ENCODE measurements at places on chromosomes 4 and X.

DNA sequence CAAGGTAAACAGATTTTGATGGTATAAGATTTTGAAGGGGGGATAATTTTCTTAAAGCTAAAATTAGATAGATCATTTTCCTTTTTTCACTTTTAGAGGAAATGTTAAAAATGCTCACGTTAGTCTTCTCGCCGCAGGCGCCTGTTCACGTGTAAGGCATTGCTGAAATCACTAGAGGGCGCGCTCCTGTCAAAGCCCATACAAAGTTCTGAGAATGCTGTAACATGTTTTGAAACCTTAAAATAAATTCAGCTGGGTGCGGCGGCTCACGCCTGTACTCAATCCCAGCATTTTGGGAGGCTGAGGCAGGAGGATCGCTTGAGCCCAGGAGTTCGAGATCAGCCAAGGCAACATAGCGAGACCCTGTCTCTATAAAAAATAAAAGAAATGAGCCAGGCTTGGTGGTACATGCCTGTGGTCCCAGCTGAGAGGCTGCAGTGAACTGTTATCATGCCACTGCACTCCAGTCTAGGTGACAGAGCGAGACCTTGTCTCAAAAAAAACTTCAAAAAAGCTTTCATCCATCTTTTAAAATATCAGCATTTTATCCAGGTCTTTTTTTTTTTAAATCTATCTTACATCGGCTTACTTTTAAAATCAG lies 138.0 kb downstream of the RBMX2 start:
- DNase-seq, result no peak

GRCh38 chrX:45400027-45400779 lies 199.5 kb upstream of the DIPK2B start:
- no peak for DNase-seq

- no peak for DNase-seq
These were observed 851.5 kb downstream of the PCDH18 start for GRCh38 chr4:136680761-136681160.

DNA sequence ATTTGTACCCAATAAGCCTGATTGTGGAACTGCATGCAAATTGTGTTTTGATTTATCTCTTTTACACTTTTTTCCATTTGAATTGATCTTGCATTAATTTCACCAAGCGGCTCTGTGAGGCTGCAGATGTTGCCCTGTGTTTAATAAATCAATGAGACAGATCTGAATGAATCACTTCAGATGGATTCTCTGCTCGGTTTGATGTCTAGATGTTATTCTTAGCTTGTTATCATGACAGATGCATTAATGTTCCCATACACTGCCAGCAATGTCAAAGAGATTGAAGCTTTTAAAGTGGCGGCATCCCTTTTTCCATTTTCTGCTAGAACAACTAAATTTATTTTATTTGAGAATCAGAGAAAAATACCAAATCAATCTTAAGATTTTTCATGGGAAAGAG lies 6.3 kb downstream of the DACH2 start:
- DNase-seq, result no peak

DNA sequence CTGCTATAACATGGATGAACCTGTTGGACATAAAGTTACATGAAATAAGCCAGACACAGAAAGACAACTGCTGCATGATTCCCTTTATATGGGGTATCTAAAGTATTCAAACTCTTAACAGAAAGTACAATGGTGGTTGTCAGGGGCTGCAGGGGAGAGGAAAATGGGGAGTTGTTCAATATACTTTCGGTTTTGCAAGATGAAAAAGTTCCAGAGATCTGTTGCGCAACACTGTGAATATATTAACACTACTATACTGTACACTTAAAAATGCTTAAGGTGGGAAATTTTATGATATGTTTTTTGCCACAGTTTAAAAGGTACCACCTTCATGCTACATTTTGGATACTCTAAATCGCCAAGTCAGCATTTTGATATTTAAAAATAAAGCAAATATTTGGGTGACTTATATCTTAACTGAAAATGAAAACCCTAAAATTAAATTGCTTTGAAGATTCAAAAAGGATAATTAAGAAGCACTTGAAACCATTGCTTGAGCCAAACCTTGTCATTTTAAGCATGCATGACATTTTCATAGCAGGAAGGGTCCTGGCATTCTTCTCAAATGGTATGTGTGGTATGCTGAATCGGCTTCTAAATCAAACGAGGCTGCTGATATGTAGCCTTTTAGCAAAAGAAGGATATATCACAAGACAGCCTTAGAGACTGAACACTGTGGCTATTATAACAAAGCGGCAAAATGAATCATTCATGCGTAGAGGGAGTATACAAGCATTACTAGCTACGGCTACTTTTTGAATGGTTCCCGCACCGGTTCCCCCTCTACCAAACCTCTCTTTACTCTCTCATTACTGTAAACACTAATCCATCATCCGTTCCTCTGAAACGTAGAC lies 607.1 kb upstream of the DIPK2B start:
- DNase-seq, result no peak

- DNase-seq, result no peak
These were observed 198.5 kb downstream of the PRDM5 start for GRCh38 chr4:120723986-120724385.

DNA sequence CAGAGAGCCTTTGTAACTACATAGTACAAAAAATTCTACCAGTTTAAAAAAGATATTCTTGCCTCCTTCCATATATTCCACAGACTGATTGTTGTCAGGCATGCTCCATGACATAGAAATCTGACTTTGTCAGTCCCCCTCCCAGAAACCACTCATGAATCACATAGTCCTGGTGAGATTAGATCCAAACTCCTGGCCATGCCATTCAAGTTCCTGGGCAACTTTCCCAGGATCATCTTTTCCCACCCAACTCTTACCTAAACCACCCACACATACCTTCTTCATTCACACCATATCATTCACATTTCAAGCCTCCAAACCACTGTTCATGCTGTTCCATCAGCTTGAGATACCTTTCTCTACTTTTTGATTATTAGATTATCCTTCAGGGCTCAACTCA lies 46.4 kb downstream of the SLC16A2 start:
- no peak for DNase-seq

DNA sequence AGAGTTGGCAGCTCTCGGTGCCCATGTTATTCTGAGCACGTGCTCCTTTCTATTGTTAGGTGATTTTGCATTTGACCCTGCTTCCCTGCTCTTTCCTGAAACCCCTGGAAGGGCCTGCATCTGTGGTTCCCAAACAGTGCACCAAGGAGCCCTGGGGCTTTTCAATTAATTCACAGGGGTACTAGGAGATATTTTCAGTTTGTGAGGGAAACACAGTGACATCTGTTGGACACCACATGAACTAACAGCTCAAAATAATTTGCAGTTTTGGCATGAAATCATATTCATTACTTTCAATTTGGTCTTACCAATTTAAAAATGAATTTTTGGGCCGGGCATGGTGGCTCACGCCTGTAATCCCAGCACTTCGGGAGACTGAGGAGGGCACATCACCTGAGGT lies 156.6 kb downstream of the GATB start:
- DNase-seq, result no peak

GRCh38 chr4:17060230-17060629 lies 161.8 kb upstream of the LDB2 start:
- DNase-seq, result no peak

- DNase-seq, result no peak
These were observed 76.1 kb downstream of the FBXO8 start for GRCh38 chr4:174207367-174207766.

DNA sequence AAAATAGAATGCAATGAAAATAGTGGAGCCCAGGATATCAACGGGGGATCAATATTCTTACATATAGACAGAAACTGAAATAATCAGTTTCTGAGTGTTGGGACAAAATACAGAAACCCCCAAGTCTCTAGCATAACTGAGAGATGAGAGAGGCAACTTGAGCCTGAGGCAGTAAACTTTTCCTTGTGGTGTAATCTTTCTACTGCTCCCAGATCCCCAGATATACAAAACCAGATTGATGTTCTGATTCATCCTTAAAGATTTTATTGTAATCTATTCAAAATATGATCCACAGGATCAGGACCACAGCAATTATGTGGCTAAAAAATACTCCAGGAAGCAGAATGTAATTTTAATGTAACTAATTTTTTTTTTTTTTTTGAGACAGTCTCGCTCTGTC lies 2282.6 kb downstream of the ARAP2 start:
- no peak for DNase-seq

DNA sequence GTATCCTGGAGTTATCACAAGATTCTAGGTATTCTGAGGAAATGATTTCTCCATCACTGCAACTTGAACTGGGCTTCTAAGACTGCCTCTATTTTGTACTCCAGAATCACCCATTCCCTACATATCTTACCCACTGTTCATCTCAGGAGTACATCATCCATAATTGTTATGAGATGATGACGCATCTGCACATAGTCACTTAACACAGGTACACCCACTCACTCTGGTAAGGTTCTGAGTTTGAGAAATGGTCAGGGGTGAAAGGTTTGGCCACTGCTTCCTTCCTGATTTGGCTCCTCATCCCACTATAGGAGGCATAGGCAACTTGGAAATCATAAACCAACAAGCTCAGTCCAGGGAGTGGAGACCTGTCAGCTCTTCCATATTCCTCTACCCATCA lies 143.9 kb downstream of the GLRA2 start:
- no peak for DNase-seq

DNA sequence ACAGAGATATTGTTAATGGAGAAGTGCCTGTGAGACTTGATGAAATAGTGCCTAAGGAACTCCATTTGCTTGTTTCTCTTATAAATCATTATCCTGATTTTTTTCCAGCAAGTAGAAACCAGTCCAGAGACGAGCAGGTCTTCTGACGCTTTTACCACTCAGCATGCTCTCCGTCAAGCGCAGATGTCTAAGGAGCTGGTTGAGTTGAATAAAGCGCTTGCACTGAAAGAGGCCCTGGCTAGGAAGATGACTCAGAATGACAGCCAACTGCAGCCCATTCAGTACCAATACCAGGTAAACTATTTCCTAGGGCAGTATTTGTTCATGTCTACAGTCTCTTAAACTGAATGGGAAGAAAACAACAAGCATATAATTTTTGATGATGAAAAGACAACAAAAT lies 63.6 kb downstream of the KIF4A start:
- no peak for DNase-seq

GRCh38 chr4:40875507-40876150 lies 125.9 kb downstream of the NSUN7 start:
- no peak for DNase-seq

DNA sequence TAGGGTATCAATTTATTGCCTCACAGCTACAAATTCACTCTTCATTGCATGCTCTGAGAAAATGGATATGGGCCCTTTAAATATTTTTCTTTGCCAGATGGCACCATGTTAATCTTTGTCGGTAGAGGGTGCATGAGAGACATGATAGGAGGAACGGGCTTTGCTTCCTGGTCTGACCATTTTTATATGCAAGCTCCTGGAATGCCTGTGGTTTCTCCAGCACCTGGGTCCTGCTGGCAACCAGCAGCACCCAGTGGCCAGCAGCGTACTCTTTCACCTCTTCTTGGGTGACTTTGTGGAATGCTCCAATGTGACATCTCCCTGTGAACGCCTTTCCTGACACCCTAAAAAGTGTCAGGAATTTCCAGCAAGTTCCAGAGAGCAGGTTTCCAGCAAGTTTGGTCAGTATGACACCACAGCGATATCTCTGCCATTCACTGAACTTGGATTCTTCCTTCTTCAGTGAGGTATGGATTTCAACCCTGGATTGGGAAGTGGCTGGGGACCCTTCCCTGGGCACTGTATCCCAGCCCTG lies 140.3 kb upstream of the PGRMC2 start:
- DNase-seq, result no peak

DNA sequence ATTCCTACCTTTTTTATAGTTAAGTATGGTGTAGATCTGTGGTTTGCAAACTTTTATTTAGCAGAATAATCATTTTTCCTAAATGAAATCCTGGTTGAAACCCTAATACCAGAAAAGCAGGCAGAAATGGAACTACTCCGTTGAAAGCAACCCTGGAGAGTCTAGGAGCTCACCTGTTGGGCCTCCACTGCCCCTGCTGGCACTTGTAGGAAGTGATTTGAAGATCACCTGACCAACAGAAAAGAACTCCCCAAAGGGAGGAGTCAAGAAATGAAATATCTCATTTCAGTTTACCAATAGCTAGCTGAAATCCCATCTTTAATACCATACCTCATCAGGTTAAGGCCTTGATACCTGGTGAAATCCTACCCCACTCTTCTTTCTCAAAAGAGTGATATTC lies 277.1 kb downstream of the KLHL13 start:
- no peak for DNase-seq

DNA sequence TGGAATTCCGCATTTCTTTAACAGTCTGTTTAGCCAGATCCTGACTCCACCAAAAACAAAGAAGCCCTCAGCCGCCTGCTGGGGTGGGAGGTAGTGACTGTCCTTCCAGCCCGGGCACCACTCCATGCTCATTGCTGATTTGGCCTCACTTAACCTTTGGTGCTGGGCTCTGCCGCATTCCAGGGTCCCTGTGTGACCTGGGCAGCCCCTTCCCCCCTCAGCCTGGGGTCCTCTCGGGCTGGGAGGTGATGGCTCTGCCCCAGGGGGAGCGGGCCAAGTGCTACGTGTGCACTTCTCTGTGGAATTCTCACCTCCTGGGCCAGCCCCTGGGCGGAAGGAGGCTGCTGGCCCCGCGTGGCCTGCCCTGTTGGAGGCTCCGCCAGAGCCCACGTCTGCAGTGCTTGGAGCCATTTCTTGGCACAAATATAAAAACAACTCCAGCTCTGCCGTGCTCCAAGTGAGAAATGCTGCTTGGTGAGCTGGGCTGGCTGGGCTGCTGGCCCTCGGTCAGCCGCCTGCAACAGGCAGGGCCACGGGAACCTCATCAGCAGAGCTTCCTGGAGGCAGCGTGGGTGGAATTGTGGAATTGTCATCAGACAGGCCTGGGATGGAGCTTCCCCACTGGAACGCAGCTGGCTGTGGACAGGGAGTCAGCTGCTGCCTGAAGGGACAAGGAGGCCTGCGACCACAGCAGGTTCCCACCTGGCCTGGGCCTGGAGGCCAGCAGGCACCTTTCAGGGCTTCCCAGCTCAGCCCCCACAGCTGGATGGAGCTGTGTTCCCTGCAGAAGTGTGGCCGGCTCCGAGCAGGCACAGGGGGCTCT lies 66.0 kb downstream of the TRMT44 start:
- DNase-seq, result no peak

GRCh38 chr4:142840516-142841123 lies 5.5 kb downstream of the INPP4B start:
- no peak for DNase-seq

DNA sequence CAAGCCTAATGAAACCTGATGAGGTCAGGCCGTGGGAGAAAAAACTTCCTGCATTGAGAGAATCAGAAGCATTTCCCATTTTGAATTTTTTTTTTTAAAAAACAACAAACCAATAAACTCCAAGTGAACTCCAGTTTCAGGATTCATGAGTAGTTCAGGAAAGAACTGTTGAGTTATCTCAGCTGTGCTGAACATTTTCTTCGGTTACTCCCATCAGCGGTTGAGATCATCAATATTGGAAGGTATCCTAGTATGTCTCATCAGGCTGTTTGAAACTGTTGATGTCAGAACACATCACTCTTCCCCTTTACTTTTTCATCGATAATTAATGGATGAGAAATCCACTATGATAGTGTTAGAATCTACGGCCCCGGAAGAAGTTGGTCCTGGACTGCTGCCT lies 82.4 kb upstream of the ADGRG2 start:
- no peak for DNase-seq

GRCh38 chr4:70651864-70652506 lies 14.3 kb downstream of the JCHAIN start:
- no peak for DNase-seq

GRCh38 chr4:100208964-100209363 lies 18.7 kb upstream of the DDIT4L start:
- DNase-seq, result no peak

Measured in activated CD8-positive, alpha-beta memory T cell treated with anti-CD3 and anti-CD28 coated beads for 48 hours (primary cell).